ENCODE measurements at places on chromosomes 11 and 22.

DNA sequence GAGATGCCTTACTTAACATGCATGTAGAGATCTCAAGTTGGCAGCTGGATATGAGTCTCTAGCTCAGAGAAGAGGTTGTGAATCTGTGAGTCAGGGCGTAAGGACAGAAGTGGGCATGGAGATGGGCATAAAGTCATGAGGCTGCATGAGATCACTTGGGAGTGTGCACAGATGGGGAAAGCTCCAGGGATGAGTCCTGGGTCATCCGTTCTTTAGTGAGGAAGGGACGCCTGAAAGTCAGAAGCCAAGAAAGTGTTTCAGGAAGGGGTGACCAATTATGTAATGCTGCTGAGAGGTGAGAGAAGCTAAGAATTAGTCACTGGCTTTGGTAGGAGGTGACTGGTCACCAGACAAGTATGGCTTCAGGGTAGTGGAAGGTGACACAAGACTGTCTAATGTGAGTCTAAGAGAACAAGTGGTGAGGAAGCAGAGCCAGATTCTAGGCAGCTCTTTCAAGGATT lies 6.7 kb downstream of the ACP2 start:
- no peak for DNase-seq

DNA sequence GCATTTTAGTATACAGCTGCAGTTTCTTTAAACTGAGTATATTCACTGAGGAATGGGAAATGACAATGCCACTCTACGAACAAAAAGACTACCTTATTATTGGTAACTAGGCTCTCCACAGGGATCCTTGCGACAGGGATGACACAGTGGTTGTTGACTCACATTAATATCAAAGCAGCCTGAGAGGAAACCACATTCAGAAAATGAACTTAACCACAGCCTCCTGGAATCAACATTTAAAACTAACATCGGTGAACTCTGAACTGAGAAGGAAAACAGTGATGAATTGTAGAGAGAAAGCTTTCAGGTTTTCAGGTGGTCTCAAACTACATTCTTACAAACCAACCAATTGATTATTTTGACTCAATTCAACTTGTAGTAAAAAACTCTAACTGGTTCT lies 90.3 kb upstream of the MTMR2 start:
- DNase-seq, result peak; percentile 52

DNA sequence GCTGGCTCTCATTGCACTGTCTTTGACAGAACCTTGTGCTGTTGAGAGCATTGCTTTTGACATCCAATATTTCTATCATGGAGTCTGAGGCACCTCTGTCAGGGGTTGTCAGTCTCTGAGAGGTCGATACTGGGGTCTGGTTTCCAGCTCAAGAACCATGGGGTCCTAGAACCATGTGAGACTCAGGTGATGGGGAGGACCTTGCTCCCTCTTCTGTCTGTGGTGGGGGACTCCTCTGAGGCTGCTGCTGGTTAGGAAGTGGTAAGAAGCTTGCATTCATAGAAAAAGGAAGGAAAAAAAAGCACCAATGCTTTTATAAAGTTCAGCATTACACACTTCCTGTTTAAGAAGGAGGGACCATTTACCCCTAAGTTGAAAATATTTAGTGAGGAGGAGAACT lies 91.8 kb upstream of the CD44 start:
- peak; percentile 47 for DNase-seq

DNA sequence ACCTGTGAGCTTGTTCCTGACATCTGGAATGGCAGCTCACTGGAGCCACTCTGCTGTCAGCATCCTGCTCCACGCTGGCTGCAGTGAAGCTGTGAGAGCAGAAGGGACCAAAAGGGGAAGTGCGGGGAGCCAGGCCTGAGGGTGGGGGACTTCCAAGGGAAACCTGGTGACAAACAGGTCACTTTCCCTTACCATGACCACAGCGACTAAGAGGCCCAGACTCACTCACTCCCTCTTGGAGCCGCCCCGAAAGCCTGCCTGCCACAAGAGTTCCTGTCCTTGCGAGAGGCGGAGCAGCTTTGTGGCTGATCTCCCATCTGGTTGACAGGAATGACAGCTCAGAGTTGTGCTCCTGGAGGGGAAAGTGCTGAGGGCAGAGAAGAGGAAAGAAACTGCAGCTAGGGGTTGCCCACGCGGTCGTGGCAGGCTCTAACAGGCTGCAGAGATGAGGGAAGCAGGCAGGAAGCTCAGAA lies 183.8 kb upstream of the NTM start:
- no peak for DNase-seq

DNA sequence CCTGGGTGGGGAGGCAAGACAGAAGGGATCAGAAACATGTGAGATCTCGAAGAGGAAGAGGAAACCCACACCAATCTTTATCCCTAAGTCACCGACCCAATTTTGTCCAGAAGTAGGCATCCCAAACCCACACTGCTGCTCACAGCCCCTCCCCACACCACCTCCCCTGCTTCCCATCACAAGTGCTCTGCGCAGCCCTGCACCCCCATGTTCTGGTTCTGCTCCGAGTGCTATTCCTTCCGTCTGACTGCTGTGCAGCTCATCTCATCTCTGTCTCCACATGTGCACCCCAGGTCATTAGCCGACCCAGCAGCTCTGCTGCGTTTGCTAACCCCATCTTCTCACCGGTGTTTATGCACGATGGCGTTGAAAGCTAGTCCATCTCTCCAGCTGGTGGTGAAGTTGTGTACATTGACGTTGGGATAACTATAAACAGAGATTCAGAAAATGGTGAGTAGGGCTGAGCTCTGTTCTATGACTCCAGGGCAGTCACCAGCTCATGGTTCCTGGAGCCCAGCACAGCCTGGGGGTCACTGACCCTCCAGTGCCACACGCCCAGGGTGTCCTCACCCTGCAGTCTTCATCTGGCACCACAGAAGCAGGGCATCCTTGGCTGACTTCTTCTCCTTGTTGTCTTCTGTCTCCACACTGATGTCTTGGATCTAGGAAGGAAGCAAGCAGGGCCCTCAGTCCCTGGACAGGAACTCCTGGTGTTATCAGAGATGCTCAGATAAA lies 15.1 kb downstream of the SPTBN2 start:
- DNase-seq, result no peak

- no peak for DNase-seq
Observed at GRCh38 chr11:76382209-76382608, 1.1 kb downstream of the GVQW3 start.

DNA sequence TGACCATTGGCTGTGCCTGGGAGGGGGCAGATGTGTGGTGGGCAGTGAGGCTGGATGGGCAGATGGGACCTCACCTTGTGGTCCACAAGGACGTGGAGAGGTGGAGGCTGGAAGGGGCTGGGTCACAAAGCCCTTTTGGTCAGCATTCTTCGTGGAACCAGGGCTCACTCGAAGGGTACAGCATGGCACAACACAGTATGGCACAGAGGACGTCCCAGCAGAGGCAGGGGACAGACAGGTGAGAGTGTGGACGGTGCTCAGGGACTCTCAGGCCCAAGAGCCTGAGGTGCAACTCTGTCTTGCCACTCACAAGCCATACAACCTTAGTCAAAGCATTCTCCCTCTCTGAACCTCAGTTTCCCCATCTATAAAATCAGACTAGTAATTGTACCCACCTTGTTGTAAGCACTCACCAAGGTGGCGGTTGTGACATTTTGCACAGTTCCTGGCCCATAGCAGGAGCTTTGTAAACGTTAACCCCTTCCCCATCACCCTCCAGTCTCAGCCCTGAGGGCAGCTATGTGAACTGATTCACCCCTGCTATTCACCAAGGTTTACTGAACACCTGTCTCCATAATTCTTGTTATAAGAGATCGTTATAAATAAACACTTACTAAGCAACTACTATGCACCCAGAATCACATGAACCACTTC lies 11.6 kb upstream of the TSKU start:
- DNase-seq, result no peak

DNA sequence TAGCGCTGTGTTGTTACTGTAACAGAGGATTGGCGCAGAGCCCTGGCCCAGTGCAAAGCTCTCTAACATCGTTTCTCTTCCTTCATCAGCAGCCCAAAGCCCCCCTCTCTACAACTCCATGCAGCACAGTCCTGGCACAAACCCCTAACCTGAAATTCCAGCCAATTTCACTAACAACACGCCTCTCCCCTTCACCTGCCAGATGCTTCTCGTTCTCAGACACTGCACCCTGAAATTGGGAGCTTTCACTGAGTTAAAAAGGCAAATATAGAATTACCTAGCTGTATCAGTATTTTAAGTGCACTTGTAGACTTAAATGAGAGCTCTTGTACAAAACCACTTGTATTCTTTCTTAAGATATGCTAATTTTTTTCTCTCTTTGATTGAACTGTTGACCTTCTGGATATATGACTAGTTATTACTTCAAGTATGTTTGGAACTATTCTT lies 16.3 kb downstream of the GRAP2 start:
- DNase-seq, result no peak

- DNase-seq, result no peak
Observed at GRCh38 chr22:49295851-49296560, 531.7 kb downstream of the BRD1 start.

DNA sequence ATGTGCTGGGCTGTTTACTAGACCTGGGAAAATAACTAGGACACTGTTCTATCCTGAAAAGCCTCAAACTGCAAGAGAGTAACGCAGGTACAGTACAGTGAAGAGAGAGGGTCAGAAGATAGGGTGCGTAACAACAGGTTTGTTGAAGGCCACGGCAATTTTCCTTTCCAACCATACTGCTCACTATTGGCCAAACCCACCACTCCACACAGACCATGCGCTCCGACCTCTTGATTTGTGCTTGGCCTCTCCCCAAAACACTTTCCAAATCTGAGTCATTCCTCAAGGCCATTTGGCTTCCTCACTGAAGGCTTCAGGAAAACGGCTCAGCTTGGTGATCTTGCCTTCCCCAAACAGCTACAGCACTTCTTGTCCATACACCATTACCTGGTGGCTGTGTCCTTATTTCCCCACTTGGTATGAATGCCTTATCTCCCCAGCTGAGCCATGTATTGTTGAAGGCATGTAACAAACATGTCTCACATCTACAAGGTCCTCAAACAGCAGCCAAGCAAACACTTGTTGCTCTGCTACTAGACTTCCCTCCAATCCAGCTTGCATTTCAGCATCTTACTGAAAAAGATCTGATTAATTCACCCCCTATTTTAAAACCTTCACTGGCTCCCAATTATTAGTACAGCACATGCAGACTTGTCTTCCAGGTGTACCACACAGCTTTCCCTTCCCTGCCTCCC lies 40.9 kb downstream of the TCF20 start:
- no peak for DNase-seq

GRCh38 chr11:44580701-44581100 lies 15.2 kb downstream of the CD82 start:
- no peak for DNase-seq

- DNase-seq, result no peak
Observed at GRCh38 chr22:26477341-26477731, 6.2 kb downstream of the HPS4 start.

GRCh38 chr11:27874998-27875830 lies 175.0 kb upstream of the BDNF start:
- no peak for DNase-seq

DNA sequence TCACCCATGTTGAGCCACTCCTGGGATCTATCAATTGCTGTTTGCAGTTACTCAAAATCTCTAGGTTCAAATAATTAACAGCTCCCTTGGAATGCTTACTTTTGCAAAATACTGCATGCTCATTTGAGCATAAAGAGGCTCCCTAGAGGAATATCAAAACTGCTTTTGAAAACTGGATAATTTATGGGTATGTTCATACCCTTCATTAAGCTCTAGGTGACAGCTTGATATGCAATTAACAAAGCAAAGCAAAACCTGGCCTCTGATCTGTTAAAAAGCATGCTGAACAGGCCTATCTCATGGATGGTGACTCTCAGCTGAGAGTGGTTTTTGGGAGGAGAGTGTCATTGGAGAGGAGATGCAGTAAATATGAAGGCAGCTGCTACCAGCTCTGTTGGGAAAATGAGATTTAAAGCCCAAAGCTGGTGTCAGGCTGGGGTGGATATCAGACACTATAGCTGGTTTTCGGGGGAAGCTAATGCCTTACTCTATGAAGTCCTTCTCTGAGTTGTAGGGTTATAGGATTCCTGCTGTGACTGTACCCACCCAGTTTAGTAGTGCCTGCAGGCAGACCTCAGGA lies 110.9 kb downstream of the RASSF10 start:
- DNase-seq, result no peak

- peak; percentile 7 for DNase-seq
Observed at GRCh38 chr11:14577835-14578529, 57.8 kb upstream of the PSMA1 start.

DNA sequence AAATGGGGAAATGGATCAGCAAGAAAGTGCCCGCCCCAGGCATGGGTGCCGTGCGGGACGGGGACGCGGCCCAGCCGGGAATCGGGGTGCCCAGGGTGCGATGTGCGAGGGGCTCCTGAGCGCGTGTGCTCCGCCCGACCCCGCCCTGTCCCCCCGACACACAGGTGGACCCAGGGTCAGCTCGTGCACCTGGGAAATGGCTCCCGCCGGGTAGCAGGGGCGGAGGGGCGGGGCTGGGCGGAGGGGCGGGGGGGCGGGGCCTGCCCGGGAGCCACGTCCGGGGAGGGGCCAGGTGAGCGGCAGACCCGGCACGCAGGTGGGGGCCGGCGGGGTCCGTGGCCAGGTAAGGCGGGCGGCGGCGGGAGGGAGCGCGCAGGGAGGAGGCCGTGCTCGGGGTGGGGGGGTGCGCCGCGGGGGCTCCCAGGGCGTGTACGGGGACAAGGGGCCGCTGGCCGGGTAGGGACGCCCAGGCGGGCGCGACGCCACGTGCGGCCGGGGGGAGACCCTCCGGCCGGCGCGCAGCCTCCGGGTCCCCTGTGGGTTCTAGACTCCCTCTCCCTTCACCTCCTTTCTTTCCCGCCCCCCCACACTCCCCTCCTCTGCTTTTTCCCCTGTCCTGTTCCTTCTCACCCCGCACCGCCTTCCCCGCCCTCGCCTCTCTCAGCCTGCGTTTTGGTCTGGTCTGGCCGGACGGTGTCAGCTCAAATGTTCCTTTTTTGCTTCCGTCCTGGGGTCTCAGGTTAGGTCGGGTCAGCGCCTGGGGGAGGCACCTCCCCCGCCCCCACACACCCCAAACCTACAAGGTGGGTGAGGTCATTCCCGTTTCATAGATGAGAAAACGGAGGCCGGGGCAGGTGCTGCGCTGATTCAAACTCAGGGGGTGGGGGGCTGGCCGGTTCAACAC lies at the start of gene ARHGAP8:
Gene ARHGAP8 (plus strand): TSS at position 291 of the 904 bp plus-strand sequence. CDS start 33,953 bp downstream, outside the sequence.
- no peak for DNase-seq

DNA sequence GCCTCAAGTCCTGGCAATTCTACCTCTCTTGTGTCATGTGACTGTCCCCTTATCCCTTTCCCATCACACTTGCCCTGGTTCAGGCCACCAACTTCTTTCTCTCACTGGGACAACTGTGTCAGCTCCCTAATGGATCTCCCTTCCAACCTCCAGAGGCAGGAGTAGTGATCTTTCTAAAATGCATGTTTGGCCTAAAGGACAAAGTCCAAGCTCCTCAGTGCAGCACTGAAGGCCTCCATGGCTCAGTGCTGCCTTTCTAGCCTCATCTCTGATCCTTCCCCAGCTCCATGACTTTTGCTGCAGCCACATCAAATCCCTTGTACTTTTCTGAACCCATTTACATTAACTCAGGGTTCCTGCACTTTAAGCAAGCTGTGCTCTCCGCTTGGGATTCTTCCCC lies 80.8 kb downstream of the CSNK2A3 start:
- no peak for DNase-seq

DNA sequence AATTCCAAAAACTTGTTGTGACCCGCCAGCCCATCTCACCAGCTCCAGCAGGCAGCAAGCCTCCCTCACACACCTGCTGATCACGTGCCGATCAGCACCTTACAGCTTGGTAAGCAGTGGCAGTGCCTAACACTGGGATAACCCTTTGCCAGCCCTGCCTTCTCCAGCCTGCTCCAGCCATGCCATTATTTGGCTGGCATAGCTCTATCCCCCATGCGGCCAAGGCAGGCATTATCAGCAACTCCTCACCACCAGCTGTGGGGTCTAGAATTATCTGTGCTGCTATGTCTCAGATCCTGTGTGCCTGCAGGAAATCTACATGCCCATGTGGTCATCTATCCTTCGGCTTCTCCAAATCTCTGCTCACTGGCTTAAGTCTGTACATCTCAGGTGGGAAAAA lies 215.0 kb downstream of the ST3GAL4 start:
- no peak for DNase-seq
